ENCODE measurements at places on chromosomes 7 and 10.

- no peak for DNase-seq
Measured at GRCh38 chr10:132107186-132107948, 41.6 kb downstream of the JAKMIP3 start.

DNA sequence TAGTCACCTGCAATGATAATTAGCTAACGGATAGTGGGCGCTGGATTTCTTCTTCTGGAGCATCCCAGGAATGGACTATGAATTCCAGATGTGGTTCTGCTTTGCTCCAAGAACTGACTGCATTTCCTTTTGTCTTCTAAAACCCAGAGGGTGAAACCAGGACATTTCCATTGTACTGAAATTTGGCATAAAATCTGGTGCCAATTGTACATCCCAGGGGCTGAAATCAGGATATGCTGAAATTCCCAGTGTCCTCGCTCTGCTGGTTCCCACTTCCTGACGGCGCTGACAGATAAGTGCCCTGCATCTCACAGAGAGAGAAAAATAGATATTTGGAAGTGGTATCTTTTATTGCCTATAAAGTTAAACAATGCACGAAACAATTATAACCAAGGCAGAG is 31.9 kb downstream of the RBM20 start:
- DNase-seq: no peak

DNA sequence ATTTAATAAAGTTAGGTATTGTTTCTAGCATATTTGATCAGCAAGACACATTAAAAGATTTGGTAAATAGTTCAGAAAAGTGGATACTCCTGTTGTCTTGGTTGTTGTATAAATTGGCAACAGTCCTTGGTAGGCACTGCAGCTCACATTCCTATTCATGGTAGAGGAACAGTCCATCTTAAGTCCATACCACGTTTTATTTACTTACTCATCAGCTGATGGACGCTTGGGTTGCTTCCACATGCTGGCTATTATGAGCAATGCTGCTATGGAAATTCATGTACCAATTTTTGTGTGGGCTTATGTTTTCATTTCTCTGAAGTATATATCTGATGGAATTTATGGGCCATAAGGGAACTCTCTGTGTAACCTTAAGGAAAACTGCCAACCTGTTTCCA is 43.3 kb downstream of the C10orf120 start:
- no peak for DNase-seq

GRCh38 chr10:91088300-91089140 is 131.9 kb upstream of the PCGF5 start:
- DNase-seq: peak; percentile 44

- DNase-seq: no peak
Measured at GRCh38 chr10:29687421-29688164, 52.8 kb upstream of the SVIL start.

- DNase-seq: no peak
Measured at GRCh38 chr10:93752761-93753160, 5.0 kb upstream of the LGI1 start.
